ENCODE measurements at places on chromosomes 12 and 14.
A peak's percentile ranks its signal among the peaks of the same experiment; 100 is the strongest.

GRCh38 chr14:77091518-77091917, 6.5 kb upstream of the CIPC start:
- no peak for DNase-seq

DNA sequence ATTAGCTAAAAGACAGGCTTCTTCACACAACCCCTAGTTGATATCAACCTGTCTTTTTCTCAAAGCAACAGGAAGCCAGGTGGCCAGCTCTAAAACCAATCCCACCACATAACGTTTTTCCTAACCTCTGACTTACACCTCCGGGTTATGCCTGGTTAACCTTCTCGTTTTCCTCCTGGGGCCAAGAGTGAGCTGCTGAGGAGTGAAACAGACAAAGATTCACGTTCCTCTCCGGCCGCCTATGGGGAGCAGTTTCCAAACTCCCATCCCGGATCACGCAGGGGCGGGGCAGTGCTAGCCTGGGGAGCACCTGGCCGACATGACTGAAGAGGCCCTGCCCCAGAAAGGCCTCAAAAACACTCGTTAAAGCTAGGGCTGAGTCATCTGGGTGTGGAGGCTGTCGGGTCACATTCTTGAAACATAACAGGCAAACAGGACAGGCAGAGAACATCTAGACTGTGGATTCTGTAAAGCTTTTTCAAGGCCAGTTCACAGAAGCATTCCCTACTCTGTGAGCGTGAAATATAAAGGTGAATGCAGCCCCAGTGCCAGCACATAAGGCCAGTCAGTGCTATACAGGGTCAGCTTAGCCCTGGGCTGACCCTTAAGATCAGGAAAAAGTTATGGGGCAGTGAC, 25.9 kb upstream of the LGALS3 start:
- DNase-seq = peak; percentile 97

GRCh38 chr12:1093166-1093751, 102.2 kb downstream of the ERC1 start:
- DNase-seq = peak; percentile 83

DNA sequence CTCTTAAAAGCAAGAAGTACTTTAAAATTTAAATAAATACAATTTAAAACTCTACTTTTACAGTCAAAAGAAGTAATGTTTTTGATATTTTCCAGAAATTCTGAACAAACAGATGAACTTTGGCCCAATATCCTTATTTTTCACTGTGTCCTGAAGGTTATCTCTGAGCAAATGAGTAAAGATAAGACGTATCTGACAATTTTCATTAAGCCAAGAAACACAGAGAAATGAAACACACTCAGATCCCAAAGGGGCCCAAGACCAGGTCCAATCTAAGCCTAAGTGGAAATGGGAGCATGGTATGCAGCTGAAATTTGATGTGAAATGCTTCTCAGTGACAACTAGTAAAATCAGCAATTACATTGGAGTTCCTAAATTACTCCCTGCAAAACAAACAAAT, 105.6 kb upstream of the COCH start:
- no peak for DNase-seq

GRCh38 chr12:89247541-89247942, 104.8 kb downstream of the DUSP6 start:
- no peak for DNase-seq

- DNase-seq = no peak
Observed at GRCh38 chr14:103517721-103518421, 4.8 kb downstream of the CKB start.

DNA sequence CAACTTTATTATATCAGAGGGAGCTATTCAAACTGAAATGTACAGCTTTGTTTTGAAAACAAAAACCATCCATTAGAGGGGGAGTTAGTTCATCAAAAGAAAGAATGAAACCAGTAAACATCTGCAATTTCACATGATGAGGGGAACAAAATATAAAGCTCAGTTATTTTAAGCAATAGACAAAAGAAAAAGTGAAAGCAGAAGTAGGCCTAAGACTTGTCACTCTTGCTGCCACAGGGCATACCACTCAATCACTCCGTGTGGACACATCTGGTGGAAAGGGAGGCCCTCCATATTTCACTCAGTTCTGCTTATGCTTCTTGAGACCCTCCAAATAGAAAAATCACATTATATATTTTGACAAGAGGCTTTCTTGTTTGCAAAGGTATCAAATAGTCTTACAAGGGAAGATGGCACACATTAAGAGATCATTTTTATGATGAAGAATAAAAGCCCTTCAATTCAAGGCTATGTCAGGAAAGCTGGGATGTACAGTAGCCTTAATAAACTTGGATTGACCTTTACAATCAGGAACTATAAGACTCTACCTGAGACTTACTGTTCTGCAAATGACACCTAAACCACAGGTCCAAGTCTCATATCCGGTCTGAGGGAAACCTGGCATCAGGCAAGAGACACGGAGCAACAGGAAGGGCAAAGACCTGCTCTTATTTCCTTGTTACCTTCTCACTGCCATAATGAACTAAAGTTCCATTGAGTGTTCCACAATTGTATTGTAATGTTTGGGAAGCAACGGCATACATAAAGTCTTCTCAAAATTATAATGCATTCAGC, 222.5 kb upstream of the GRIP1 start:
- no peak for DNase-seq

DNA sequence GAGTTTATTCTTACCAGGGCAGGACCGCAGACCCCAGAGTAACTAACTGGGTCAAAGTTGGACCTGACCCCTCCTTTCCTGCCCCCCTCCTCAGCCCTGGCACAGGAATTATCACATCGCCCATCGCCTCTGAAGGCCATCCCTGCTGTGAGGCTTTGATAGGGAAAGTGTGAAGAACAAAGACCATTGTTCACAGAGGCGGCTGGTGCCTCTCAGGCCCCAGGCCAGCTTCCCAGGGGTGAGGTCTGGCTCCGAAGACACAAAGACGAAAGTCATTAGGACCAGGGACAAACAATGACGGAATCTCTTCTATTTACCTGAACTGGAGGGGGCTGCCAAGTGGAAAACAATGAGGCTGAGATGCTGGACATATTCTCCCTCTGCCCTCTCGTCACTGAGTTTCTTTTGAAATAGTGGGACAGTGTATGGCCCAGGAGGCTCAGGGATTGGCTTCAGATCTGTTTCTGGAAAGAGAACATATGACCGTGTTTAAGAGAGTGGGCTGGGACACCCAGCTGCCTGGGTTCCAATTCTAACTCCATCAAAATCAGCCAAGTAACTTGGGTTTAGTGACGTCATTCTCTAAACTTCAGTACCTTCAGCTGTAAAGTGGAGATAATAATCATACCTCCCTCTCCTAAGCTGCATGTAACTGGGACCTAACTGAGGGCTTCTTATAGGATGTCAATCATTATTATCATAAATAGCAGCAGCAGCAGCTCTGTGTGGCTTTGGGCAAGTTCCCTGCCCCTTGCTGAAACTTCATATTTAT, 769.4 kb downstream of the MED13L start:
- no peak for DNase-seq

DNA sequence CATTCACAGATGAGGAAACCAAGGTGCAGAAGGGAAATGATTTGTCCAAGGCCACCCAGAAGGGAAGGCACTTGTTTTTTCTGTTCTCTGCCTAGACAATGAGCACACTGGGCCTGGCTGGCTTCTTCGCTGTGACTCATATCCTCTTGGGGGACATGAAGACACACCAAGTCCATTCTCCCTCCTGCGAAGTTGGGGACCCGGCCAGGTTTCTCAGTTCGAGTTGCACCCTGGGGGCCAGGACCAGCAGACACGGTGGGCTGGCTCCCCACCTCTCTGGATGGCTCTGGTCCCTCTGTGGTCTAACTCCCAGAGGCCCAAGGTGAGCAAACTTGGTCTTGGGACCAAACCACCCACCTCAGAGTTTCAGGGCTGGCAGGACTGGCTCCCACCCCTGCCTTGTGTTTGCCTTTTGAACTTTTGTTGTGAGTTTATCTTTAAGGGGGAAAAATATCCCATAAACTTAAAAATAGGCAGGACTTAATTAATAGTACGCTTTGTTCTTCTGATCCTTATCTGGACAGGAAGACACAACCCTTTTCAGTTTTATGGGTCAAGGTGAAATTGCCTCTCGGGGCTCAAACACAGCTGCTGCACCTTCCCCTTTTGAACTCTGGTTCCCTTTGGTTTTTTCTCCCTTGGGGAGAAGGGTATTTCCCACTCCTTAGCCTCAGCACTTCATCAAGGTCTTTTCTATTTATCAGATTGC, 9.0 kb upstream of the MLEC start:
- peak; percentile 83 for DNase-seq

DNA sequence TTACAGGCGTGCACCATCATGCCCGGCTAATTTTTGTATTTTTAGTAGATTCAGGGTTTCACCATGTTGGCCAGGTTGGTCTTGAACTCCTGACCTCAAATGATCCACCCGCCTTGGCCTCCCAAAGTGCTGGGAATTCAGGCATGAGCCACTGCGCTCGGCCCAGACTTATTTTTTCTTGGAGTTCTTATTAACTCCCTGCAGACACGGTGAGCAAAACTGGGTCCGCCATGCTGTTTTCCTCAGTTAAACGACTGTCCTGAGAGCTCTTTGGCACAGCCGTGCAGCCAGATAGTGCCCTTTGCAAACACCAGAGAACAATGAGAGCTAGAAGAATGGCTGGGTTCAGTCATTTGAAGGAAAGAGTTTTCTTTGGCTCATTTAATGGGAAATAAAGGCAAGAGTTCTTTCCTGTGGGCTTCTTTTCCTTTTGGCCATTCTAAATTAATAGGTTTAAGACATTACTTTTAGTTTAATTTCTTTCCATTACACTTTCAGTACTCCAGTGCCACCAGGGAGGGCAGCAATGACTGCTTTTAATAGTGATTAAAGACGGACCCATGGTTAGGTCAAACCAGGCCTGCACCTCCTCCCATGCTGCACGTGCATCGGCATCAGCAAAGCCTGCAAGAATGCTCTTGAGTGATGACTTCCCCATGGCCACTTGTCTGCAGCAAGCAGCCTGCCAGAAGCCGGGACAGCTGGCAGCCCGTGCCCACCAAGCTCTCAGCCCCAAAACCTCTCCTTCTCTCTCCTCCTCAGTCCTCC, 60.7 kb downstream of the VCPKMT start:
- DNase-seq = no peak

GRCh38 chr12:103353913-103354312, 141.9 kb downstream of the C12orf42 start:
- DNase-seq = no peak

DNA sequence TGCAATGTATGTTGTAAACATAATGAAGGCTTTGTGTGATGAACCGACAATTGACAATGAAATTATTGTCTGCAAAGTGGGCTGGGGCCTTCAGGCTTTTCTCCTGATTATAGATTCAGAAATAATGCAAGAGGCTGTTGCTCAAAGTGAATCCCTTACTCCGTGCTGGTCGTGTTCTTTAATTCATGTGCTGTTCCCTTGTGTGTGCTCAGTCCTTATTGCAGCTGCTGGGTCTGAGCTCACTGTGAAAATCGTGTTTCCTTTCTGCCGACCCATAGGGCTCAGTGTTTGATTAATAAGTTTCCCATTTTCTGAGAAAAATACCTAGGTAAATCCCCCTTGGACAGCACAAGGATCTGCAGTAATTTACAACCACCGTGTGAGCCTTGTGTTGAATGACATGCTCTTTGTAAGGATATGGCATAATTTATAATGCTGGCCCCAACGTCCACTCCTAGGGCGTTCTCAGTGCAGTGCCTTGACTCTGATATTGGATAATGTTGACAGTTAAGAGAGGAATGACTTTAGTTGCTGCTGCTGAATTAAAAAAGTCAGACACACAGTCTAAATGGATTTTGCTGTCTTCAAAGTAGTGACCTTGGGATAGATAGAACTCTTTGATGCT, 81.6 kb downstream of the RGS6 start:
- DNase-seq = no peak

GRCh38 chr14:65414961-65415589, 2.5 kb downstream of the FUT8 start:
- DNase-seq = peak; percentile 65

DNA sequence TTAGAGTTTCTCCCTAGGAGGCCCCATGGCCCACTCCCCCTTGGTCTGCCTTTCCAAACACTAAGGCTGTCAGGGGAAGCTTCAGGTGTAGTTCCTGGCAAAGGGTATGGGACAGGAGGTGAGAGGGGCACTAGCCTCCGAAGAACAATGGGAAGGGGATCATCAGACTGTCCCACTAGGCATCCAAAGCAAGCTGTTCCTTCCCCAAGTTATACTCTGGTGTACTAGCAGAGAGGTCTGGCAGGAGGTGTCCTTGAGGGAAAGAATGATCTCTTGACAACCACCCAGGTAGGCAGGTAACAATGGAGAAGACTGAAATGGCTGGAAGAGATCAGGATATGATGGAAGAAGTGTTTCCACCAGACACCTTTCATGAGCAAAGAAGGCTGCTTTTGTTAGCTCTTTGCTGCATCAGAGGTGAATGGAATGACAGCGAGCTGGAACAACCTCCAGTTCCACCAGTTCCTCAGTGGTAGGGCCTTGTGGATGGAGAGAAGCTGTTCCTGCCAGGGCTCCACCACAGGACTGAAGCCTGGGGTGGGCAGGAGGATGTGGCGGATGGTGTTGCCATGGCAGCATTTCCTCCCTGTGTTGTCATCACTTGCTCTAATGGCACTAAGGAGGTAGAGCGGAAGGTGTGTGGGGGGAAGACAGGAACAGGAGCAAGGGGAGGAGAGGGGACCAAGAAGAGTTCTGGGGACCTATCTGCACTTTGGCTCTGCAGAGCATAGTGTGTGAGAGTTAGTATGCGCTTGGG, 2.3 kb upstream of the AGAP2 start:
- DNase-seq = no peak

DNA sequence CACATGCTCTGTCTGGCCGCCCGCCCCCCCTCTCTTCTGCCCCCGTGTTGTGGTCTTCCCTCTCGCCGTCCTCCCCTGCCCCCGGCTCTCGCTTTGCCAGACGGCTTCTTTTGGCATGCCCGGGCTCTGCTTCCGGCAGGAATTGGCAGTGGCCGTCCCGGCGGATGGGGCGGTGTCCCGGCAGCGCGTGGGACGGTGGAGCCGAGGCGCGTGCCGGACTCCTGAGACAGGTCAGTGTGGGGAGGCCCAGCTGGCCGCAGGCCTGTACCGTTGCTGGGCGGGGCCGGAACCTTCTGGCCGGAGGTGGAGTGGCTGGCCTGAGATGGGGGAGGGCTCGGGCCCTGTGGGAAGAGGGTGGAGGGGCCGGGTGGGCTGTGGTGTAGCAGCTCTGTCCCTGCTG, 17.1 kb downstream of the KIF26A start:
- DNase-seq = no peak

- no peak for DNase-seq
Observed at GRCh38 chr12:71009430-71010142, 89.0 kb upstream of the PTPRR start.

GRCh38 chr12:22313286-22313962, 21.1 kb downstream of the ST8SIA1 start:
- DNase-seq = peak; percentile 29

DNA sequence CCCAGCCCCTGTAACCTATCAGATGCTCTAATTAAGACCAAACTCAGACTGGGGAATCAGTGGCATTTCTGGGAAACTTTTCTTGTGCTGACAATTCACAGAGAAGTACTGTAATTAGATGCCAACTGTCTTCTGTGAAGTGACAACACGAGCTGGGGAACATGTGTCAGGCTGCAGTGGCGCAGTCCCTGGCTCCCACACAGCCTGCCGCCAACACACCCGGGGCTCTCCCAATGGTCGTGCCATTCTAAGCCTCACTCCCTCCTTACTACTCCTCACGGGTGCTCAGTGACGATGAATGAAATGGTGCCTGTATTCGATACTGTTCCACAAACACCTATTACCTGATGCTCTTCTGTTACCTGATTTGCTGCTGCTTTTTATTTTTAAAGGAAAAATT, 18.6 kb downstream of the GARIN2 start:
- no peak for DNase-seq

GRCh38 chr14:55410876-55411275, 754 bp downstream of the ATG14 start:
- DNase-seq = no peak

Data from cardiac fibroblast (primary cell).